ENCODE measurements at places on chromosomes 7 and 10. TPM values are rescaled to one million over a fixed set of nuclear protein-coding genes. Genes with fewer than 3 reads are reported as not detected.

SPDYE11 gene
- not detected for polyA plus RNA-seq

GRCh38 chr7:47622946-47623640 lies 41.2 kb upstream of the TNS3 start:
- peak; percentile 94 for DNase-seq

DNA sequence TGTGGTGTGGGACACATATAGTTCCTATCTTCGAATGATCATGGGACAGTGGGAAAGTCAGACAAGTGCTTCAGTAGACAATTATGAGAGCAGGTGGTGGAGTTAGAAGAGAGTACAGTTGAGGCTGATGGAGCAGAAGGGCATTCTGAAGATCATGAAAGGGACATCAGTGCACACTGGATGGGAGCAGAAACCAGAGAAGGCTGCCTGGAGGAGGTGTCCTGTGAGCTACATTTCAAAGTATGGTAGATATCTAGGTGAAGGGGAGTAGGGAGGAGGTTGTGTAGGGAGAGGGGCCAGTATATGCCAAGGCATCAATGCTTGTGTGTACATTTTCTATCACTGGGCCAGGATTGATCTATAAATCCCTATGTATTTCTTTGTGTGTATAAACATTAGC lies 100.2 kb upstream of the PDCD4 start:
- no peak for DNase-seq

DNA sequence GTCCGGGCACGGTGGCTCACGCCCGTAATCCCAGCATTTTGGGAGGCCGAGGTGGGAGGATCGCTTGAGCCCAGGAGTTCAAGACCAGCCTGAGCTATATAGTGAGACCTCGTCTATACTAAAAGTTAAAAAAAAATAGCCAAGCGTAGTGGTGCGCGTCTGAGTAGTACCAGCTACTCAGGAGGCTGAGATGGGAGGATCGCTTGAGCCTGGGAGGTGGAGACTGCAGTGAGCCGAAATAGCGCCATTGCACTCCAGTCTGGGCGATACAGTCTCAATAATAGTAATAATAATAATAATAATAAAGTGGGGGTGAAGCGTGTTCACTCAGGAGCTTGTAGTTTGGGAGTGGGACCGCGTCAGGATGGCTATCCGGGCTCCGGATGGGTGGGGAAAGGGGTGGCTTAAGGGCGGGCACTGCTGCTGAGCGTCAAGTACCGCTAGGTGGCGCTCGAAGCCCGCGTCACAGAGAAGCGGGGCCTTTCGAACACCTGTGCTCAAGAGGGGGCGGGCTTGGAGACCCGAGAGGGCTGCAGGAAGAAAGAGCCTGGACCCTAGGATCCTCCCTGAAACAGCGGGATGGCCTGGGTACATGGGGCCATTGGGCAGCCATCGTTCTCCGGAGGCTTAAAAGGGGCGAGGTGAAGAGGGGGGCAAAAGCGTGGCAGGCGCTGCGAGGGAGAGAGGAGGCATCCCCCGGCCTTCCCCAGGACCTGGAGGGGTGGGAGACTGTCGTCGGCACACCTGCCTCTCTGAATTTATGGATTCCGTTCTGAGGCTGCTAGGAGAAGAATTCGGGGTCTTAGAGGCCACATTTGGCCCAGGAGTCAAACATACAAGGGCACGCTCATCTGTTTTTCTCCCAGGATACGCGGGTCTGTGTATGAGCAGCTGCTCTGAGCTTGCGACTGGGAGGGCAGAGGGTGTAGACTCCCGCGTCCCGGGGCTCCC lies 14.5 kb downstream of the LBX1 start:
- DNase-seq: peak; percentile 44

DNA sequence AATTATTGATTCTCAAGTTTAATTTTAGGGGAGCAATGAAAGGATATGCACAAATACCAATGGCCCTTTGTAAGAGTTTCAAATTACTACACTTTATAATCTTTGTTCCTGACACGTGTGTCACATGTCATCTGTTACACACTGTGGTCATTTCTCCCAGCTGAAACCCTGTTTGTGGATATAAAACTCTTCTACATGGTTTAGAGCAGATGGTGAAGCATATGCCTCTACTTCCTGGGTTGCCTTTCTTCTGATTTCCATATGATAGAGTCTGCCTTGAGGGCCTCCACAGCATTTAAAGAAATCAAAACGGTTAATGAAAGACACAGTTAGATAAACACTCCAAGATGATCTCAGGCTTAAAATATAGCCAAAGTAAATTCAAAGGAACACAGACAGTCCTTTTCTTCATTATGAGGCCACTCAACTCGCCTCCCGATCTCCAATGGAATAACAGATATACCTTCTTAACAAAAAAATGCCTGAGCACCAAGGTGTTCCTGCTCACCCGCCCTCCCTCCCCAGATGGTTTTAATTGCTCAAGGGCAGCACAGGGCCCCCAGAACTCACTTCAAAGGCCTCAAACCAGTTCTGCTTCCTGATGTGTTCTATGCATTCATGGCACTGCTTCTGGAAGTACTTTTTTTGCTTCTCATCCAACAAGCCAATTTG lies 75.0 kb downstream of the CPVL start:
- DNase-seq: no peak

- no peak for DNase-seq
These were observed 4.4 kb upstream of the WIPF3 start for GRCh38 chr7:29801929-29802328.

GRCh38 chr10:103803941-103804340 lies 51.4 kb downstream of the SH3PXD2A start:
- DNase-seq: no peak

CAMK2B gene
- polyA plus RNA-seq: 0.06 TPM

DNA sequence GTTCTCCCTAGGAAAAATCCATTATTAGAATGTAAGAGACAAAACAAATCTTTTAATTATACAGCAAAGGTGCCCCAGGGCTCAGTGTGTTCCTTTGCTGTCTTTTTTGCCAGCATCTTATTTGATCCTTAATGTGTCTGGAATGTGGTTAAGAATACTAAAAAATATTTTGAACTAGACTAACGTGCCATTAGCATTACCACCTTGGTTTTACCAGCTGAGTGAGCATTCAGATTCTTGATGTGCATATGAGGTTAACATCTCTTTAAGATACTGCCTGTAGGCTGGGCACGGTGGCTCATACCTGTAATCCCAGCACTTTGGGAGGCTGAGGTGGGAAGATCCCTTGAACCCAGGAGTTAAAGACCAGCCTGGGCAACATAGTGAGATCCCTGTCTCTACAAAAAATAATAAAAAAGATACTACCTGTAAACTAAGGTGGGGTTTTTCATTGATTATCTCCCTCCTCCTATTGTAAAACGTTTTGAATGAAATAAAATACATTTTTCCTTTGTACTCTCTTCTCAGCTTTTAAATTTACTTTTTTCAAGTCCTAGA lies 96.6 kb downstream of the CCNY start:
- DNase-seq: peak; percentile 43

UCN3 gene
- polyA plus RNA-seq: not detected

GIGYF1 gene
- polyA plus RNA-seq: 3.8 TPM

GRCh38 chr10:131931981-131932380 lies 31.2 kb downstream of the PPP2R2D start:
- no peak for DNase-seq

PLAC9 gene
- polyA plus RNA-seq: 40.4 TPM

LIPM gene
- polyA plus RNA-seq: not detected

DNA sequence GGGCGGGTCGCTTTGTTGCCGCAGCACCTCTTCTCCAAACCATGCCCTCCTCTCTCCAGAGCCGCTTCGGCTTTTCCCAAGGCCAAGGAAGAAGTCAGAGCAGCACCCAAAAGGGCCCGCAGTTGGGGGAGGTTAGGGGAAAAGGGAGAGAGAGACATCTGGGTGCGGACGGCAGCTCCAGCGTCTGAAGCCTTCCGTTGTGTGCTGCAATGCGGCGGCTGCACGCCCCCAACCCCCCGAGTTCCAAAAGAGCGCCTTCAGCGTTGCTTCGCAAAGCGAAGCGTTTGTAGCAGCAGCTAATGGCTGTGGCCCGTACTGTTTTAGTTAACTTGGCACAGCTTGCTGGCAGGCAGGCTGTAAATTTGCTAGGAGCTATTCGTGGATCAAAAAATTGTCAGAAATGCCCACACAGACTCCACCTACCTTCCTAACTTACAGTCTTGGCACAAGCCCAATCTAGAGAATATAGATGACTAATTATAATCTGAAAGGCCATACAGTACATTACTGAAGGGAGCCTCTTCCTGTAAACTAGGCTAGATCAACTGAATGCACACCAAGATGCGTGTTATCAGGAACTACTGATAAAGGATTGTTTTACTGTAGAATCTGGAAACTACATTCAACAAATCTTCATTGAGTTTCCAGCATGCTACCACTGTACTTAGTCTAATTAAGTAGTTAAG lies 1.1 kb upstream of the KBTBD2 start:
- DNase-seq: peak; percentile 64

DNA sequence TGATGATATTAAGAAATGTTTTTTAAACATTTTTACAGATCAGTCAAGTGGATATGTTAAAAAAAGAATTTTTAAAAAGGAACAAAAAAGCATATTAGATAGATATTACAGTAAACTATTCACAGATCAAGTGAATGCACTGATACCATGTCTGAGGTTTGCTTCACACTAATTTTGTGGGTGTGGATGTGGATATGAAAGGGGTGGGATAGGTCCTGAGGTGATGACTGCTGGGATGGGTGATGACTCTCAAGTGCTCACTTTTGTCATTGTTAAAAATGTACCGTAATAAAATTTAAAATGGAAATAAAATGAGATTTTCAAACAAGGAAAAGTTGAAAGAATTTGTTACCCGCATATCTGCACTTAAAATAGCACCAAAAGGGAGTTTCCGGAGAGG lies 54.1 kb downstream of the AGMO start:
- no peak for DNase-seq

GRCh38 chr7:33500703-33501701 lies 371.6 kb downstream of the BBS9 start:
- no peak for DNase-seq

DNA sequence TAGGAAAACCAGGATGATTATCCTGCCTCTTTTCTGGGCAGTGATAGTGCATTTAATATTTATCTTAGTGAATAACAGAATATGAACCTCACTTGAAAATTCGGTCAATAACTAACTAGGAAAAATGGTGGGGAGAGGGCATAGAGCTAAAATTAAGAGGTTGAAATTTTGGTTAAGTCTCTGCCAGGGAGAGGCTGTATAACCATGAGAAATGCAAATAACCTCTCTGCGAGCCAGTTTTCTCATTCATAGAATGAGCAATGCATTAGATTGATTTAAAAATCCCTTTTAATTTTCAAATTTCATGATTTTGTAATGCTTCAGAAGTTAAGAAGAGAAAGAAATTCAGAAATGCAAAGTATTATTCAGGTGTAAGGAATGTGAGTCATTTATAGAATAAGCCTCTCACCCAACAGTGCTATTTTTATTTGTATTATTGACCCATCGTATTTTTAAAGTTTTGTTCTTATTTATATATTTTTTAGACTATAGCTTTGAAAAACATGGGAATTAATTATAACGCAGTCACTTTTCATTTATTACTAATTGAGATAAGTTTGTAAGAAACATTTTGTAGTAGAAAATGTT lies 104.7 kb downstream of the PHF14 start:
- no peak for DNase-seq

PMS2 gene
- 7.9 TPM for polyA plus RNA-seq

SLF2 gene
- 11.1 TPM for polyA plus RNA-seq

DNA sequence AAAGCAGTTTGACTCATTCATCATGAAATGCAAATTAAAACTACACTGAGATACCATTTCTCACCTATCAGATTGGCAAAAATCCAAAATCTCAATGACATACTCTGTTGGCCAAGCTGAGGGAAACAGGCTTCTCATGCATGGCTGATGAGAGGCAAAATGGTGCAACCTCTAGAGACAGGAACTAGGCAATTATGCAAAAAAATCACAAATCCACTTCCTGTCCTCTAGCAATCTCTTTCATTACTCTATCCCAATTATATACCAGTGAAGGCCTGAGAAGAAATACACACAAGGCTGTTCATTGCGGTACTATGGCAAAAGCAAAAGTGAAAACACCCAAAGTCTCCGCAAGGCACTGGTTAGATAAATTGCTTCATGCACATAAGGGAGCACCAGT lies 25.9 kb upstream of the PTPRN2 start:
- DNase-seq: peak; percentile 26

DNA sequence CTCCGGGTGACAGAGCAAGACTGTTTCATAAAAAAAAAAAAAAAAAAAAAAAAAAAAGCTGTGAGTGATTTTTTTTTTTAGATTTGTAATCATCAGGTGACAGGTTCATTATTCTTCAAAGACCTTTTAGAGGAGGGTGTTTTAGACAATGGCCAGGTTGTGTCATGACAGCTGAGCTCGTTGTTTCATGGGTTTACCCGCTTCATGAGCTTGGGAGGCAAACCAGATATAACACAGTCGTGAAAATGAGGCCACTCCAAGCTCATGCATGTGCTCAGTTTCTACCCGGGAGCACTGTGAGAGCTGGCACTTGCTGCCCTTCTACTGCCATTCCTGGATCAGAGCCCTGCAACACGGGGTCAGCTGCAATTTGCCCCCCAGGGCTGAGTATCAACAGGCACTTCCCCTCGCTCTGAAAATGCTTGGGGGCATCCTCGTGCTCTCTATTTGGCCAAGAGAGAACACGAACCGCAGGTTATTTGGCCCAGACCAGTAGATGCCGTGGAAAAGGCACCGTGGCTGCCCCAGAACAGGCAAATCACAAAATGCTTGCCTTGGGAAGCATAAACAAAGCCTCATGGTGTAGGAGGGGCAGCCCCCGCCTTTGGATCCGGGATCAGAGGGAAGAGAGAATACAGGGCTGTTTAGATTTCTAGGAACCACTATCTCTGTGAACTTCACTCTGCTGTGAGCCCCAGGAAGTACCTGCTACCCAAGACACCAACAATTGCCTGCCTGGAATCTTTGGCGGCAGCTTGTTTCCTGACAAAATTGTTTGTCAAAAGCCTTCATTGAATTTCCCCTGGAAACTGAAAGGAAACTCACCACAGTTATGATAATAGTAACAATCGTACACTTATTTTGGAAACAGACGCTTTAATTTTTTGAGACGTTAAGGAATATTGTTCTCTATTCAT lies 371.0 kb downstream of the FRMD4A start:
- no peak for DNase-seq

SLC18A2 gene
- not detected for polyA plus RNA-seq

- no peak for DNase-seq
These were observed 64.1 kb downstream of the AHR start for GRCh38 chr7:17362439-17363105.

PRKCQ gene
- 0.05 TPM for polyA plus RNA-seq

GRCh38 chr7:28678431-28678965 lies 266.2 kb downstream of the CREB5 start:
- DNase-seq: peak; percentile 53

NRAP gene
- not detected for polyA plus RNA-seq

DNA sequence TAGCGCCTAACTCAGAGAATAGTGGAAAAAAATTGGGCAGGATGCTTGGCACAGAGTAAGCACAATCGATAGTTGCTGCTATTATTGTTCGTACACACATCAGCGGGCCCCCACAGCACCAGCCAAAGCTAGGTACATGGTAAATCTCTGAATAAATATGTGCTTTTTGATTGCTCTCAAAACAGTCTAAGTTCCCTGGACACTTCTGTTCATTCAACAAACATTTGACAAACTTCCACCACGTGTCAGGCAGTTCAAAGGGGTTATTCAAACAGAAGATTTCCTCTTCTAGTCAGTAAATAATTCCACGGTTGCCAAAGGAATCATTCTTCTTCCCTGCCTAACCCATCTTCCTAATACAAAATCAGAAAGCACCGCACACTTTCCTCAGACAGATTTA lies 150.8 kb downstream of the DGKI start:
- no peak for DNase-seq

All from fibroblast of lung (primary cell).